ENCODE measurements at places on chromosomes 6 and 20.

- no peak for DNase-seq
Observed at GRCh38 chr6:69673298-69673697, 123.5 kb downstream of the LMBRD1 start.

GRCh38 chr6:87825821-87826221, 123.8 kb upstream of the AKIRIN2 start:
- no peak for DNase-seq

DNA sequence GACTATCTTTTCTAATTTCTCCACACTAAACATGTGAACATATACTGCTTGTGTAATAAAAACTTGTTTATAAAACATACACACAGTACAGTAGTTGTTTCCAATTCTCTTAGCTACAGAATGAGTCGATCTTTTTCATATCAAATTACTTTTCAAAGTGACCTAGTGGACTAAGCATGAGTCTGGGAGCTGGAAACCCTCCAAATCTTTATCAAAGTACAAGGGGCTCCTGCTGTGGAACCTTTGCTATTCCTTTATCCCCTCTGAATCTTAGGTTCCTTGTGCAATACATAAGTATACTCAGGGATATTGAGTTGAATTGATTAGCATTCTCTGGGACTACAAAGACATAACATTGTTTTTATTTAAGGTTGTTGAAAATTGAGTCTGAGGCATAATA, 48.7 kb upstream of the TAB2 start:
- DNase-seq = no peak

DNA sequence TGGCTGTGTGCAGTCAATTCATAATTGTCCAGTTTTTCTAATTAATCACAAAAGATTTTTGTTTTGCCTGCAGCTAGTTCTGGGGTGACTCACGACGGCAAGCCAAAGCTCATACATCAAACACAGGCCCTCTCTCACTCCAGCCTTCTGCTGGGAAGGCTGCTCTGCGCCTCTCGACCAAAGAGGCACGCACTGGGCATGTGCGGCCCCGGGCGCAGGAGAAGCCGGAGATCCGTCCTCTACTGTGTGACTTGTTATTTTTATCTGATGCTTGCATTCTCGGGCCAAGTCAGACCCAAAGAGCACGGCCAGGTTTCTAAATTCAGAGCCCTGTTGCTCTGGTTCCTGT, 98.5 kb downstream of the TFAP2A start:
- DNase-seq = no peak

DNA sequence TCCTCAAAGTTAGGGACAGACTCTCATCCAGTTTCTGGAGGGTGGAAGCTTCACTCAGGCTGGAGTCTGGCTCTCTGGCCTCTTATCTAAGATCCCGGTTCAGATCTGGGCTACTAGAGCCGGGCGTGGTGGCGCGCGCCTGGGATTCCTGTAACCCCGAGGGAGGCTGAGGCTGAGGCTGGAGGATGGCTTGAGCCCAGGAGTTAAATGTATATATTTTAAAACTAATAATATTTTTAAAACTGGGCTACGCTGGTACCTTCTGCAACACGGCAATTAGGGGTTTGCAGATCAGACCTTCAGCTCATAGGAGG, 710 bp upstream of the ZNF343 start:
- DNase-seq = no peak

DNA sequence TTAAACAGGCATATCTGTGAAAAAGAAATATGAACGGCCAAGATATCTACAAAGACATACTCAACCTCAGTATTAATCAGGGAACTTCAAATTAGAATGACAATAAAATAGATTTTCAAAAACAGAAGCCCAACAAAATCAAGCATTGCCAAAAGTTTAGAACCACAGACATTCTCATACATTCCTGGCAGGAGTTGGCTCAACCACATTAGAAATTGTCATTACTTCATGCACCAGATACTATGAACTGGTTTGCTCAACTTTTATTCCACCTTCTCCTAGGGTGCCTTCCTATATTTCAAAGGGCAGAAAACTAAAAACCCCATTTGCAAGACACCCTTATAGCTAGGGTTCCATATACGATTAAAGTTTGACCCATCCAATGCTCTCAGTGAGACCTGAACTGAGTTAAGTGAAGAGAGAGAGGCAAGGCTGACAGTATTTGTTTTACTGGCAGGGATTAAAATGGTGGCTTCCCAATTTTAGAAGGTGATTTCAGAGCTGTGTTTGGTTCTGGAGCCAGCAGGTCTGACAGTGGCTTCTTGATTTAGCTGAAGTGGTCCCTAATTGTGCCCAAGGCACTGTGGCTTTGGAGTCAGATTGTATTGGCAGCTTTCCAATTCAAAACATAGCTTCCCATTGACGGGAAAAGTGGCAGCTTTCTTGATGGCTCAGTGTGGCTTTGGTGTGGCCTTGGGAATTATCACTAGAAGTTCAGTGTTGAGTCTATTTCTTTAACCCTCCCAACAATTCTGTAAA, 77.1 kb upstream of the CDYL start:
- no peak for DNase-seq

DNA sequence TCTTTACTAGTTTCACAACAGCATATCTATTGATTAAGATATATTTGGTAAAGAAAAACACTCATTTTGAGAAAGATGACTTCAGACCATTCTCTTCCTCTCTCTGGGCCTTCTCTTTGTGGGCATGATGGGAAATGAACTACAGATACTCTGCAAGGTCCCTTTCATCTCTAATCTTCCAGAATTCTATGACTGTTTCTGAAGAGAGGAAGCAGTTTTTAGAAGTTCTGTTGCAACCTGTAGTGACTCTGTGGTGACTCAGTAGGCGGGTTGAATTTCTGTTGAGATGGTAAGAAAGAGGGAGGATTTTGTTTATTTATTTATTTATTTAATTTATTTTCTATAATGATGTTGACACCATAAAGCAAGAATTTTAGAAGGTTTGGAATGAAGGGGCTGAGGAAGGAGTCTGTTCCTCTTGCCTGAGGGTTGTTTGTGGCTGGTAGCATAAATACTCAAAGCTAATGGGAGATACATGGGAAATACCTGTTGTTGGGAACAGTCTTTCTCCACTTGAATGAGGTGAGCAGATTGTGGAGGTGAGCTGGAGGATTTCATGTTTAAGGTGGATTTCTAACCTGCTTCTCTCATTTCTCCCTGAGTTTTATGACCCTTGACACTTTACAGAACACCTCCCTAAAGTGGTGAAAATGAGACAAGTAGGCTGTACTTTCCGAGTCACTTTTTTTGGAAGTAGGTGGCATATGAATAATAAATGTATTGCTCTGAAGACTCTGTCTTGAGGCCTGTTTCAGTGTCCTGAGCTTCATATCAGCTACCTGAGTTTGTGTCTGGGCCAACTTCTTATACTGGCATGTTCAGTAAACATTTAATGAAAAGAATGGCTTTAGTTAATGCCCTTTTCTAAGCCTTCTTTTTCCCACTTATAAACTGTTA, 15.0 kb downstream of the ACSS2 start:
- DNase-seq = no peak

DNA sequence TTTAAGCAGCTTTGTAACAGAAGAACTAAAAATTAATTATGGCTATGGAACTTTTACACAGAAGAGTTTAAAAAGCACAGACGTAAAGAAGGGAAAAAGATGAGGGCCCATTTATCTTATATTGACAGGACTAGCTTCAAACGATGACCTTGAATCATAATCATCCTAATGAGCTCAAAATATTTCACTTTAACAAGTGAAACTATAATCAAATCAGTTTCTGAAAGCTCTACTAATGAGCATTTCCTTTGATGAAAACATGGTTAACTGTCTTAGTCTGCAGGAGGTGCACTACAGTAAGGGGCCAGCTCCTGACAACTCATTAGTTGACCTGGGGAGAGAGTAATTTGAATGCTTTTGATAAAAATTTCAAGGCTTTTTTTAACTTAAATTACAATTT, 228.0 kb upstream of the DEFB112 start:
- no peak for DNase-seq

GRCh38 chr6:155881826-155882526, 426.3 kb upstream of the NOX3 start:
- no peak for DNase-seq

DNA sequence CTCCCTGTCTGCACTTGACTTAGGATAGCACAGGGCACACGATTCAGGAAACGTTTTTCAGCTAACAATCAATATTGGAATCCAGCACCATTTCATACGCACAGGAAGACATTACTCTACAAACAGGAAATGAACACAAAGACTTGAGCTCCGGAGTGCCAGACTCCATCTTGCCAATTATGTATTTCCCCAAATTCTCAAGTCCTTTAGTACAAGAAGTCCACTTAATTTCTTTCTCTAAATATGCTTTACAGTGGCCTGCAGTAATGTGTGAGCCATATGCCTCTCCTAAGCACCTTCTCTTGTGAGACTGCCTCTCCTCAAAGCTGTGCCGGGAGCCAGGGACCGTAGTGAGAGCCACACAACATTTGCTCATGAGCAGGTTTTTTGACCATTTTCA, 168.2 kb downstream of the THBS2 start:
- DNase-seq = no peak

GRCh38 chr20:33790566-33790965, 20.6 kb upstream of the CHMP4B start:
- DNase-seq = no peak

GRCh38 chr6:43515808-43516207, 918 bp downstream of the YIPF3 start:
- DNase-seq = no peak

GRCh38 chr6:20169786-20170185, 42.5 kb downstream of the MBOAT1 start:
- no peak for DNase-seq

GRCh38 chr6:51261691-51262090, 443.0 kb downstream of the TFAP2B start:
- DNase-seq = no peak

DNA sequence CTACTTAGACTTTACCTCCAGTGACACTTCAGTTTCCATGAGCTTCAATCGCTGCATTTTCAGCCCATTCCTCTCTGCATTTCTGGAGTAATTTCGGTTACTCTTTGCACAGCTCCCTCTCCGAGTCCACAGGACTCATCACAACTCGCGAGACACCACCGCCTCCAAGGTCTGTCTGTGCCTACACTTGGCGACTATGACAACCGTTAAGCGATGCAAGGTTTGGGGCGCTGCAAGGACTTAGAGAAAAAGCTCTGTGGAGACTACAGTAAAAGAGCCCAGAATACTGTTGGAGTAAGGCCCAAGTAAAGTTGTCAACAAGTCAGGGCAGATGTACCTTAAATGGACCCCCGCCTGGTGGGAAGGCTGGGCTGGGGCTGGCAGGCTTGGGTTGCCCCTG, 95.7 kb upstream of the RPS6KA2 start:
- DNase-seq = no peak

DNA sequence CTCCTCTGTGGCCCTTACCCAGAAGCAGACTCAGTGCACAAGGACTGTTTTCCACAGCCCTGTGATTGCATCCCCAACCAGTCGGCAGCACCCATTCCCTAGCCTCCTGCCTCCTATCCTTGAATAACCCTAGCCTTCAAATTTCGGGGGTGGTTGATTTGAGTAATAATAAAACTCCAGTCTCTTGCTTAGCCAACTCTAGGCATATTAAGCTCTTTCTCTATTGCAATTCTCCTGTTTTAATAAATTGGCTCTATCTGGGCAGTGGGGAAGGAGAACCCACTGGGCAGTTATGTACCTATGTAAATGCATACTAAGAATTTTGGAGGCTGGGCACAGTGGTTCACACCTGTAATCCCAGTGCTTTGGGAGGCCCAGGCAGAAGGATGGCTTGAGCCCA, 70.6 kb upstream of the ZMYND8 start:
- no peak for DNase-seq

GRCh38 chr6:120122401-120122800, 772.8 kb upstream of the MAN1A1 start:
- no peak for DNase-seq

DNA sequence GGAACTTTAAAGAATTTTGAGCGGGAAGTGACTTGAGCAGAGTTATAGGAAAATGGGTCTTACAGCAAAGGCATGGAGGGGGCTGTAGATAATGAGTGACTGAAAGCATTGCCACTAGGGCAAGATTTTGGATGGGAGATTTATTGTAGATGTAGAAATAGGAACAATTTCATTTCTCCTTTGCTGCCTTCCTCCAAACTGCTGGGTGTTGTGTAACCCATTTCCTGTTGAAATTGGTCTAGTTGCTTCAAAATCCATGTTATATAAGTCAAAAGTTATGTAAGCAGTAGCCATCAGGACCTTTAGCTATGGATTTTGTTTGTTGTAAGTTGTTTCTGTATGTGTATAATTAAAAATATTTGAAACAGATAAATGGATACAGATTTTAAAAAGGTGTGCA, 11.1 kb downstream of the YWHAB start:
- no peak for DNase-seq

DNA sequence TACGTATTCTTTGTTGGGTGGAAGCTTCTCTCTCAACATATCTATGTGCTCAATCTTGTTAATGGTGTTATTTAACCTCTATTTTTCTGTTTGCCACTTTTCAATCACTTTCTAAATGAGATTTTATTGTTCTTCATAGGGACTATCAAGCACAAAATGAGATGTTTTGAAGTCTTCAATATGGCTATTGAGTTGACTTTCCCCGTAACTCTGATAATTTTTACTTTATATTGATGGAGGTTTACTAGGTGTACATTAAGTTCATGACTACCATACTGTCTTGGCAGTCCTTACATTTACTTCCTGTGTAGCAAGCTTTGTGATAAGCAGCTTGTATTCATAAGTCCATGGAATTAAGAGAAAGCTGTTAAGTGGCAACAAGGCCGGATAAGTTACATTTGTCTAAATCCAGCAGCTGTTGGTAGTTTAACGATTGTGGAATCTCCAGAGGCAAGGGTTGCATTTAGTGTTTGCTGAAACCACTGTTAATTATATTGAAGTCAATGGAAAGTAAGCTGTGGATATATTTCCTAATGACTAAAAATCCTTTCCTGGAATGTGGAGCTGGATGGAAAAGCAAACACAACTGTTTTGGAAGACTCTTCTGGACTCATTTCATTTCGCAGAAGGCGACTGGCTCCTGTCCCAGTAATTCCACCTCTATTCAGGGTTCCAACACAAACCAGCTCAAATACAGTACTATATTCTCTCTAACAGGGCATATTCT, 57.3 kb upstream of the SMIM29 start:
- no peak for DNase-seq

GRCh38 chr6:3368685-3369084, 88.2 kb downstream of the SLC22A23 start:
- DNase-seq = no peak

DNA sequence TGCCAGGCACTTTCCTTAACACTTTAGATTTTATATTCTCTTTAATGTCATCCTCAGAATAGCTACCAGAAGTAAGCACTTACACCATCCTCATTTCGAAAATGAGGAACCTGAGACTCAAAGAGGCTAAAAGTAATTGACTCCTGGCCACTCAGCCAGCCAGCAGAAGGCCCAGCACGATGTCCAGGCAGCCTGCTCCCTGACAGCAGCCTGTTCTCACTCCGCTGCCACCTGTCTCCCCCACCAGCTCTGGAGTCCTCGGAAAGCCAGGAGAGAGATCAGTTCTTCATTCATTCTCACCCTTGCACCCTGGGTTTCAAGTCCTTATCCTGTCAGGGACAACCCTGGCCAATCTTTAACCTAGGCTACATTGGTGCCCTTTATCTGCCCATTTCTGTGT, 174.0 kb downstream of the SASH1 start:
- DNase-seq = no peak

- no peak for DNase-seq
Observed at GRCh38 chr6:34063651-34064050, 82.2 kb downstream of the GRM4 start.

GRCh38 chr6:134995536-134995935, 45.6 kb upstream of the ALDH8A1 start:
- DNase-seq = no peak
